Glomerular endothelial cell (primary cell): ENCODE measurements at places on chromosomes 3 and 15. TPM values are rescaled to one million over a fixed set of nuclear protein-coding genes. Genes with fewer than 3 reads are reported as not detected.

DNA sequence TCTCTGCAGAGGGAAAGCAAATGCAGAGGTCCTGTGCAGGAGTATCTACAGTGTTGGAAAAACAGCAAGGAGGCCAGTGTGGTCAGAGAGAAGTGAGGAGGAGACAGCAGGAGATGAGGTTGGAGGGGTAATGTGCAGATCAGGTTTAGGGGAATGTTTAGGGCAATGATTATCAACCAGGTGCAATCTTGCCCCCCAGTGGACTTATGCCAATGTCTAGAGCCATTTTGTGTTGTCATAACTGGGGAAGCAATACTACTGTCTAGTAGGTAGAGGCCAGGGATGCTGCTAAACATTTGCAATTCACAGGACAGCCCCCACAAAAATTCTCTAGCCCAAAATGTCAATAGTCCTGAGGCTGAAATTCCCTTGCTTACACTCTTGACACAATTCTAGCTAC is 13.1 kb downstream of the CCDC191 start:
- DNase-seq: no peak

DNA sequence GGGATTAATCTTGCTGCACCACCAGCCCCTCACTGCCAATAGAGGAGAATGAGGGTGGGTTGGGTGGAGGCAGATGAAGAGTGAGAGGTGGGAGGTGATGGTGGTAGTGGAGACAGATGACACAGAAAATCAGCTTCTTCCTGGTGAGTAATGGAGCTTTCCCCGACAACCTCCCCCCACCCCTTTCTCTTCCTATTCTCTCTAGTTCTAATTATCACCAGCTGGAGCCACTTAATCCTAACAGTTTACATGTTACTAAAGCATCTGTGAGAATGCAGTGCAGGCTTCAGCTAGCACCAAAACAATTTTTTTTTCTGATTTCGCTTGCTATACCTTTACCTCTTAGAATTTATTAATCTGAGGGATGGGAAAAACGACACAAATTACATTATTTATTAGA is 116.1 kb upstream of the DNAJC19 start:
- DNase-seq: no peak

GRCh38 chr3:120983841-120984240 is 75.8 kb downstream of the STXBP5L start:
- no peak for DNase-seq

DNA sequence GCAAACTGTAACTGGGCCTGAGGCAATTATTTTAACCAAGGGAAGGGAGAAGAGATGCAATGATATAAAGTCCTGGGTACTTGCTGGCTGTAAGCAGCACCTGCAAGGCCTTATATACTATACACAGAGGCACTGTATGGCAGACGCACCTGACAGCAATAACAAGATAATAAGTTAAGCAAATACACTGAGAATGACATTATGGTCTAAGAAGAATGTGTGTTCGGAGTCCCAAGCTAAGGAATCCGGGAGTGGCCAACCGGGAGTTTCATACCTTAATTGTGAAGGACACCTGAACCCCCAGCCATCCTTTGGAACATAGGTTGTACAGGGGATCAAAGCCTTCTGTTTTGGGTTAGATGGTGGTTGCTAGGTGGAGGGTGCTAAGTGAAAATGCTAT is 13.7 kb downstream of the FAM240A start:
- no peak for DNase-seq

- DNase-seq: no peak
These were observed 567.7 kb downstream of the NAALADL2 start for GRCh38 chr3:175426805-175427204.

DNA sequence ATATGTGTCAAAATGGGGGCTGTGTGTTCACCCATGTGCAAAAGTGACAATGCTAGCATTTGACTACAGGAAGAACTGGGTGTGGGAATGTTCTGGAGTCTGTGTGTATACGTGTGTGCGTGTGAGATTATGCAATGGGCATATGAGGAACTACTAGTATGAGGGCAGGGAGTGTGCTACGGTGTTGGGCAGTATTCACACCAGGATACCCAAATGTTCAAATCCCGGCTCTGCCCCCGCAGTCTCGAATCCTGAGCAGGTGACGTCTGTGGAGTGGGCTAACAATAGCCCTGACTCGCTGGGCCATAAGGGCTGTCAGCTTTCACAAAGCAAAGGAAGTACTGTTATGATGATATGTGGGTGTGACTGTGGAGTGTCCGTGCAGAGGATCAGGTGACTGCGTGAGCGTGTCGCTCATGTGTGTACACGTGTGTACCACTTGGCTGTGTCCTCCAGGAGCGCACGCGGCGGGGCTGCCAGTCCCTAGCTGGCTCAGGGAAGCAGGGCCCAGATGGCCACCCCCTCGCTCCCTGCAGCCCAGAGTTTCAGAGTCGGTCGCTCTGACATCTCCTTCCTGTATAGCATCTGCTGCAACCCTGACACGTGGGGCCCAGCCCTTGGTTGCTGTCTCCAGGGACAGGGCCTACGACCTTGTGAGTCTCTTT is 27.2 kb downstream of the IQSEC1 start:
- DNase-seq: no peak

DNA sequence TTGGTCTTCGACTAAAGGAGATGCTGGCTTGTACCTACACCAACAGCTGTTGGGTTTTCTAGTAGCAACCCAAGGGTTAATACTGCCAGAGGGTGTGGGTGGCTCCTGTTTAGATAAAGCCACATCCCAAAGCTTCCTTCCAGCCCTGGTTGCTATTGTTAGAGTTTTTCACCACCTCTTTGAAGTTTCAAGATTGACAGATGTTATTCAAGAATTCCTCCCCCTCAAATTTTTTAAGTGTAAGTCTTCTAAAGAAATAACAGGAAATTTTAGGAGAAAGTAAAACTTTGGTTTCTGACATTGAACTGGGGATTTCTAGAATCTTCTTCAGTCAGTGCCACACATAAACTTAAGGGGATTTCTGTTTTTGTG is 60.9 kb downstream of the TGFBR2 start:
- DNase-seq: no peak

- DNase-seq: no peak
These were observed 292.5 kb upstream of the SATB1 start for GRCh38 chr3:18717598-18717997.

DNA sequence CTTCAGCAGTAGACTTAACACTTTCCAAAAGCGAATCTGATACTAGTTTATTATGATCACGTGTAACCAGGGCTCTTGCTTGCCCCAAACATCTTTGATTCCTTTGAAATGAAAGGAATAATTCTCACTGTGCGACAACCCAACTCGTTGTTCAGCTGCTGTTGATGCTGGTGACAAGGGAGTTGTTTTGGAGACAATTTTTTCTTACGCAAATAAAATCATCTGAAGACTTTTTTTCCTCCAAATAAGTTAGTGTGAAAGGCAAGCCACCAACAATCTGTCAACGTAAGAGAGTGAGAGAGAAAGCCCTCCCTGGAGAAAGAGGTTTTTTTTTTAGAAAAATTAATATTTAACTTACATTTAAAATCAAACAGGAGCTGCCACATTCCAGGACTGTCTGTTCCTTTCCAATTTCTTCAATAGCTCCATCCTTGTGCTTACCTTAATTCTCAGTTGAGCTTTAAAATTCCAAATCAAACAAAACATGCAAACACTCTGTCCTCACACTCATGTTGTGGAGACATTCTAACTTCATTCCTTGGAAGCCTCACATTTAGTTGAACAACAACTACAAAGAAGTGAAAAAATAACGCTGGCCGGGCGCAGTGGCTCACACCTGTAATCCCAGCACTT is 4.9 kb upstream of the P3H2 start:
- DNase-seq: no peak

The OR5K3 gene
- total RNA-seq: not detected in 2 replicates

The LTF gene
- total RNA-seq: not detected in 2 replicates

The GCSAM gene
- not detected in 2 replicates for total RNA-seq

The ETFA gene
- total RNA-seq: 64.1 and 88.9 TPM in 2 replicates

The FBXO40 gene
- not detected in 2 replicates for total RNA-seq

The ISL2 gene
- 0.18 and 0.19 TPM in 2 replicates for total RNA-seq

The SH3GL3 gene
- not detected in 2 replicates for total RNA-seq

The WWTR1 gene
- 120 and 183 TPM in 2 replicates for total RNA-seq
